Sigmoid colon (tissue), 7 donors: ENCODE measurements at places on chromosomes 13 and 19. TPM values are rescaled to one million over a fixed set of nuclear protein-coding genes. Genes with fewer than 3 reads are reported as not detected.

DNA sequence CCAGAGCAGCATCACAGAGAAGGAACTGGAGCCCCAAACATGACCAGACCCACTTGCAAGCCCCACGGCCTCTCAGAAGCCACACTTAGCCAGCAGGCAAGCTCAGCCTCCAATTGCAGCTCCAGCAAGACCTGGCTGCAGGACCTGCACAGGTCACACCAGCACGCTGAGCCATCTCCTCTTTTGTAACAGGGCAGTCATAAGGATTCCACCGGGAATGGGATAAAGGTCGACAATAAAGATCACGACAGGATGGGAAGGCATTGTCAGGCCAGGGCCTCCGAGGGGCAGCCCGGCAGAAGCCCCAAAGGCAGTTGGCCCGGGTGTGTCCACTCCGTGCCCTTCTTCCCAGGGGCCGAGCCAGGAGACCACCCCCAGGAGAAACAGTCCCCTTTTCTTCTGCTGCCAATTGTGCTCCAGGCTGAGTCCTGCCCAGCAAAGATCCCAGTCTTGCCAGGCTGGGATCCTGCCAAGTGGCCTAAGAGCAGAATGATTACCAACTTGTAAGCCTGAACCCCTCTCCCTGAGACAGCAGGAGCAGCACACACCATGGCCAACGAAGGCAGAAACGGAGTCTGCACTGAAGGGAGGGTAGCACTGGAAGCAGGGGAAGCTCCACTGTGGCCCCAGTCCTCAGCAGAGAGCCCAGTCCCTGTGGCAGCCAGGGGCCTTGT lies 12.5 kb downstream of the PEPD start:
- no peak for DNase-seq

GRCh38 chr13:104355041-104355670 lies 1288.9 kb upstream of the SLC10A2 start:
- DNase-seq: no peak

The PSG3 gene
- total RNA-seq: not detected

The OR10H1 gene
- not detected for total RNA-seq

The TMEM150B gene
- total RNA-seq: 6.1 TPM
